ENCODE measurements at places on chromosomes 1 and 21.

- DNase-seq = no peak
These were observed 24.9 kb downstream of the RPAP2 start for GRCh38 chr1:92323473-92324453.

GRCh38 chr1:168422203-168422847 is 121.5 kb downstream of the XCL2 start:
- peak; percentile 21 for DNase-seq

DNA sequence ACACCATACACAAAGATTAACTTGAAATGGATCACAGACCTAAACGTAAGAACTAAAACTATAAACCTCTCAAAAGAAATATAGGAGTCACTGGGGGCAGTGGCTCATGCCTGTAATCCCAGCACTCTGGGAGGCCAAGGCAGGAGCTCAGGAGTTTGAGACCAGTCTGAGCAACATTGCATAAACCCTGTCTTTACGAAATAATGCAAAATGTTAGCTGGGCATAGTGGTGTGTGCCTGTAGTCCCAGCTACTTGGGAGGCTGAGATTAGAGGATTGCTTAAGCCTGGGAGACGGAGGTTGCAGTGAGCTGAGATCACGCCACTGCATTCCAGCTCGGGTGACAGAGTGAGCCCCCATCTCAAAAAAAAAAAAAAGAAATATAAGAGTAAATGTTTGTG is 46.7 kb upstream of the SERBP1 start:
- no peak for DNase-seq

DNA sequence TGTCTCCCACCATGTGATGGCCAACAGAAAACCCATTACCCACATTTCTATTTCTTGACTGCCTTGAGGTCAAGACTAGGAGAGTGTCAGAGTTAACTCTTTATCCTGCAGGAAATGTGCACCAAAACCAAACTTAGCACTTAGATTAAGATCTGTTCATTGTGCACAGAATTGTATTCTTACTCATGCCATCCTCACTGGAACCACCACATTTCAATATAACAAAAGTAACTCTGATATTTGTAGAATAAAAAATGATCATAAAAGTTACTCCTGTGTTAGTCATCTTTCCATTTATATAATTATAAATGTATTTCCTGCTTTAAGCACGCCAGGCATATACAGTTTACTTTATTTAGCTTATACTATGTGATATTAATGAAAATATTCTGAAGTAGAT is 193.0 kb upstream of the DPYD start:
- DNase-seq = no peak

DNA sequence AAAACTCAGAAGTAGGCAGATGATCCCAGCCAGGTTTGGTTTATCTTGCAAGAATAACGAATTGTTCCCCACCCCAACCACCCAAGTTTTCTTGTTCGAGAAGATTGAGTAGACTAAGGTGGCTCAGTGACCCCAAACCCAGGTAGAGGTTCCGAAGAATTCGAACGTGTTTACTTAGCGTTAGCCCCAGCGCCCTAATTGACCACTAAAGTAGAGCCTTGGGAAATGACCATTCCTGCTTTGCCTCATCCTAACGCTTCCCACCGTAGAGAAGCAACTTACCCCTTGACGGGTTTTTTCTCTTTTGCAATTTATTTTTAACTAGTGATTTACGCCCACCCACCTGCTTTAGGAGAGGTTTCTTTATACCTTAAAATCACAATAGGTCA is 870 bp downstream of the FBXO28 start:
- DNase-seq = no peak

- DNase-seq = no peak
These were observed 492.2 kb upstream of the PKN2 start for GRCh38 chr1:88191917-88192316.

DNA sequence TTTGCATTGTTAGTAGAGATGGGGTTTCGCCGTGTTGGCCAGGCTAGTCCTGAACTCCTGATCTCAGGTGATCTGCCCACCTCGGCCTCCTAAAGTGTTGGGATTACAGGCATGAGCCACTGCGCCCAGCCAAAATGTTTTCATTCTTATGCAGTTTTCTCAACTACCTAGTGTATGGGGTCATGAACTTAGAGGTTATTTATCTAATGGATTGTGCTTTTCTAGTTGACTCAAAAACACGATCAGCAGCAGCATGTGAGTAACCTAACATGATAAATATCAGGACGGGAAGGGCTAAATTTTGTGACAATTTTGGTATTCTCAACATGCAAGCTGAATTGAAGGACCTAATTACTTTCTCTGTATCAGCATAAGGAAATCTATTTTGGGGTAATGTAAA is 9.2 kb upstream of the CD84 start:
- no peak for DNase-seq
